ENCODE measurements at places on chromosomes 4 and X.

GRCh38 chr4:66376396-66376795 is 706.1 kb upstream of the EPHA5 start:
- no peak for DNase-seq

DNA sequence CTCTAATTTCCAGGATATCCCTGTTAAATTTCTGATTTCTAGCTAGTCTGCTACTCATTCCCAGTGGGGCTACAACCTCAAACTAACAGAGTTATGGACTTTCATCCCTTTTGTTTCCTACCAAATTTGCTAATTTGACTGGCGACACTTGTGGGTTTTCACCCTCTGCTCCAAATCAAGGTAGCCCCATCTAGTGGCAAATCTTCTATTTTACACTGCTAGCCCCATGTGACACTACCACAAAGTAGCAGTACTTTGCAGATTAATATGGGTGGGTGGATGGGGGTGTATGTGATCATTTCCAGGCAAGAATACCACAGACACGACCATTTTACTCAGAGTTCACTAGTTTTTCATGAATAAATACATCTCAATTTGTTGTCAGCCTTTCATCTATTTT is 150.3 kb downstream of the MSL3 start:
- peak; percentile 58 for DNase-seq

- DNase-seq: no peak
Observed at GRCh38 chr4:147361726-147362125, 119.2 kb upstream of the EDNRA start.

GRCh38 chr4:8220661-8221450 is 21.8 kb downstream of the SH3TC1 start:
- no peak for DNase-seq

GRCh38 chrX:39296472-39296871 is 495.2 kb downstream of the MID1IP1 start:
- no peak for DNase-seq

DNA sequence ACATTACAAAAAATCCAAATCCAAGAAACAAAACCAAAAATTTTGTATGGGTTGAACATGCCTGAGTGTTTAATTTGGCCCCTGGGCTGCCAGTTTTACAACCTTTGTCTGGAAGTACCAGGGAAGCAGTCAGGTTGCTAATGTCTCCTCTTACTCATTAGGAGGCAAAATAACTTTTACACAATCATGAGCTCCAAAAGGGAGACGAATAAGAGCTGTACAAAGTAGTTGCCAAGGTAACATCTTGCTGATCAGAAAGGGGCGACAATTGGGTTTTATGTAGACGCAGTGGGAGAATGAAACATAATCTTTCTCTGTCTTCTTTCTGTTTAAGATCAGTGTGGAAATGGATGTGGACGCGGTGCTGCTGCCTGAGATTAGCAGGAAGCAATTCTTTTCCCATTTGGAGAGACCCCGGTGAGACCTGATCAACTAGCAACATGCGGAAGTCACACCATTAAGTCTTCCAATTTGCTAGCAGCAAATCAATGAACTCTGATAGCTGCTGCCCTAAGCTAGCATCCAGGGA is 90.7 kb upstream of the IGFBP7 start:
- DNase-seq: no peak

DNA sequence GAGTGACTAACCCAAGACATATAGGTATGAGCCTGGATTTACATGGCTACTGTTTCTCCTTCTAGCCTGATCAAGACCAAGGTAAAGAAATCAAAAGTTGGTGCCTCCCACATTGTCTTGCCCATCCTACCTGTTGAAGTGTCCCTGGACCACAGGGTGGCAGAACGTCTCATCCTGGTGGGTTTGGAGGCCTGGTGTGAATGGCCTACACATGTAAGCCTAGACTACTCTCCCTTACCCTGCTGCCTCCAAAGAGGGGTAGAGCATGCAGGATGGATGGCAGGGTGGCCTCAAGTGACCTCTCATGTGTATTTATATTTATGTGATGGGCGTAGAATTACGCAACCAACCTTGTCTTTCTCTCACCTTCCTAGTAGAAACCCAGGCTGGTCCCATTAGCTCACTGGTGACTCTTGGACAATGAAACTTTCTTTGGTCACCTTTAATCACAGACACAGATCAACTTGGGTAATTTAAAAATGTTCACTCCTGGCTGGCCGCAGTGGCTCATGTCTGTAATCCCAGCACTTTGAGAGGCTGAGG is 73.3 kb upstream of the SOD3 start:
- no peak for DNase-seq

DNA sequence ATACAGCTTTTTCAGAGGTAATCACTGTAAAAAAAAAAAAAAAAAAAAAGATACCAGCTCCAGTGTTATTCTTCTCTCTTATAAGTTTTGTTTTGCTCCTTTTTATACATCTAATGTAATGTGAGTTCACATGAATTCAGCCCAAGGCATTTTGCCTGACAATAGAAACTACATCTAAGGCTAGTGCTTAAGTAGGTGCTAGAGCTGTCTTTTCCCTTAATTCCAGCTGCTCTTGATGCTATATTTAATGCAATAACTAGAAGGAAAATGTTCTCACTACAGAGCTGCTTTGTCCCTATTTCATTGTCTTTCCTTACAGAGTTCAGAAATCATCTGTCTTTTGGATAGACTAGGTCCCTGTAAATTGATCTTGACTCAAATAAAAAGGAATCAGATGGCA is 150.1 kb downstream of the NAA11 start:
- no peak for DNase-seq

- no peak for DNase-seq
Observed at GRCh38 chr4:145090380-145090779, 7.6 kb downstream of the ANAPC10 start.

GRCh38 chr4:184792950-184793555 is 32.7 kb downstream of the ACSL1 start:
- DNase-seq: no peak

GRCh38 chrX:9746148-9746888 is 19.3 kb downstream of the GPR143 start:
- DNase-seq: no peak

DNA sequence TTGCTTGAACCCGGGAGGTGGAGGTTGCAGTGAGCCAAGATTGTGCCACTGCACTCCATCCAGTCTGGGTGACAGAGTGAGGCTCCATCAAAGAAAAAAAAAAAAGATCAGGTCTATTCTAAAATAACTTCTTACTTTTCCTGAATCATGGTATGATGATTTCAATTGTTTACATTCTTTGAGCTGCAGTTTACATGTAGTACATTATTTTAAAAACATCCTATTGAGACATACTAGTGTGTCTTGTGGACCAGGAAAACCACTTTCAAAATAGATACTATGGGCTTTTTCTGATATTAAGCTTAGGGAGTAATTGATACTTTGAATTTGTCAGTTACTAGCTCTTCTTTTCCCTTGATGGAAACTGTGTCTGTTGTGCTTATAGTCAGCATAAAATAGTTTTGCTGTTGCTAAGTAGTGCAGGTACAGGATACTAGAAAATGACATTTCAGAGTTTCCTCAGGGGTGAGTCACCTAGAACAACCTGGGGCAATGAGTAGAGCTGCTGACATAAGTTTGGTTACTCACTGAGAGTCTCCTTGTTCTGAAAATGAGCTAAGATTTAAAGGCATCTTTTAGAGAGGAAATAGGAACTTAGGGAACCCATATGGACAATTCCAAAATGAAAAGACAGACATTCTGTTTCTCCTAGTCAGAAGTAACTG is 53.2 kb upstream of the C4orf54 start:
- no peak for DNase-seq

- peak; percentile 54 for DNase-seq
Observed at GRCh38 chr4:63619771-63620170, 789.5 kb downstream of the TECRL start.

DNA sequence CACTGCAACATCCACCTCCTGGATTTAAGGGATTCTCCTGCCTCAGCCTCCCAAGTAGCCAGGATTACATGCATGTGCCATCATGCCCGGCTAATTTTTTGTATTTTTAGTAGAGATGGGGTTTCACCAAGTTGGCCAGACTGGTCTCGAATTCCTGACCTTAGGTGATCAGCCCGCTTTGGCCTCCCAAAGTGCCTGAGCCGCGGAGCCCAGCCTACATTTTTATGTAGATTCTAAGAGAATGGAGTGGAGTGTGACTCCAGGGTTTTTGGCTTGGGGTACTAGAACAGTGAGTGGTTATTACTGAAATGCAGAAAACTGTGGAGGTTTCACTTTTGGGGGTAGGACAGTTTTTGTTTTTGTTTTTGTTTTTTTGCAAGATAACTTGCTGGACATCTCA is 806.0 kb downstream of the ADGRL3 start:
- DNase-seq: no peak

- DNase-seq: no peak
Observed at GRCh38 chr4:90643156-90643555, 516.0 kb downstream of the CCSER1 start.

DNA sequence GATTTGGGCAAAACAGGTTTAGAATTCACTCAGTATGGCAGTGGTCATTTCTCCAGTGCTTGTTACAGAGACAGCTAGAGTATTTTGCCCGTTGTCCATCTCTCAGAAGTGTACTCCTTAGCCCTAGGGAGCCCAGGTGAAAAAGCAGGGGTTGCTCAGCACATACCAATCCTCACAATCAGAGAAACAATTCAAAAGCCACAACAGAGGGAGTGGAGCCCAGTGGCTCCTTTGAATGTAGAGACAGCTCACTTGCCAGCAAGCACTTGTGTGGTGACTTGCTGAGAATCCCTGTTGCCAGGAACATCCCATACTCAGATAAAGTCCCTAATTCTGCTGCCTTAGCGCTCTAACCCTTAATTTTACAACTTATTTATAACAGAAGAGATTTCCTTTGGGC is 1488.3 kb downstream of the RPA4 start:
- no peak for DNase-seq

DNA sequence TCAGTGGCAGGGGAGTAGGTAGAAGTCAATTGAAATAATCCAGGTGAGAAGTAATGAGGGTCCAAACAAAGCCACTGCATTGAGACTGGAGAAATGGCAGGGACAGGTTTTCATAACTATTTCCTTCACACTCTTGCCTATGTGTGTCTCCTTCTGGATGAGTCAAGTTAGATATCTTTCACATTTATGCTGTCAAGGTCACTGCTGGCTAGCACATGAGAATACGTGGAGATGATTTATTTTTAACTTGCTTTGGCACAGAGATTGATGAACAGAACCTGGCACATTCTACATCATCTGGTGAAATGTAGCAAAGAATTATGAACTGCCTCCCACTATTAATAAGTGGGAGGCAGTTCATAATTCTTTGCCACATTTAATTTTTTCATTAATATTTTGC is 66.7 kb upstream of the BOD1L1 start:
- DNase-seq: no peak

DNA sequence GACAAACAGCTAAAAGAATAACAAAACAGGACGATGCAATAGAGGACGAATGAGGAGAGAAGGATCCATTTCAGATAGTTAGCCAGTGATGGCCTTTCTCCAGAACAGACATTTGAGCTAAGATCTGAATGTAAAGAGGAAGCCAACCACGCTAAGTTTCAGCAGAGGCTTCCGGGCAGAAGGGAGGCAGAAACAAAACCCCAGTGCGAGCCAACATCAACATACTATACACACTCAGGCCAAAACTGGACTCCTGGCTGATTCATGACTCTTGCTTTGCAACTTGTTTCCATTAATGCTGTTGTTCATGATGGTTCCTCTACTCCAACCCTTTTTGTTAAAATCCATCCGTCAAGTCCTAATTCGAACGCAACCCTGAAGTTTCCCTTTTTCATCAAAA is 730.3 kb downstream of the TRIML1 start:
- DNase-seq: no peak

GRCh38 chr4:8352368-8353157 is 83.0 kb downstream of the HTRA3 start:
- DNase-seq: no peak

- DNase-seq: no peak
Observed at GRCh38 chr4:8649631-8650361, 57.2 kb downstream of the CPZ start.

DNA sequence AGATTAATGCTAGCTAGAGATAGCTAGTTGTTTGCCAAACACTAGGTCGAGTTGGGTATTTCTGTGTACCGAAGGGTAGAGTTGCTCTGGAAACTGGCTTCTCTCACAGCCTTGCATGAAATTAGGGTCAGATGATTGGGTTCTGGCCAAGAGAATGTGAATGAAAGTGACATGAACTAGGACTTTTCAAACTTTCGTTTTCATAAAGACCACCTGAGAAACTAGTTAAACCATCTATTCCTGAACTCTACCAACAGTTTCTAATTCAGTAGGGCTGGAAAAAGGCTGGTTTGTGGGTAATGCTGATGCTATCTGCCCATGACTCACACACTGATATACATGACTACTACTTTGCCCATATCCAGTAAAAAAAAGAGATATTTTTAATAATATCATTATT is 157.6 kb downstream of the GASK1B start:
- no peak for DNase-seq

DNA sequence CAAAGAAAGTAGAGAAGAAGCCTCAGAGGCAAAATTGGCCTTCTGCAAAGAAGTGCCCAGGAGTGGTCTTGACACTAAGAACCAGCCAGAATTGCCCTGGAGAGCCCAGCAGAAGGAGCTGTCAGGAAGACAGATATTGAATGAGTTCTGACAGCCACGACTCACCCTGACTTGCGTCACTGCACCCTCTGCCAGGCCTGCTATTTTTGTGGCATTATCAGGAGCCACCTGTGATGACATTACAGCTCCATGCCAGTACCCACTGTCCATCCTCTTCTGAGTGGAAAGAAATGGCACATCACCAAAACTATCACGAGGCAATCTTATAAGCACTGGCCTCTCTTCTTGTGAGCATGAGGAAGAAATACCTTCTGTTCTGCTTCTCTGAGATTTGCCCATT is 67.7 kb downstream of the SMIM20 start:
- DNase-seq: no peak

DNA sequence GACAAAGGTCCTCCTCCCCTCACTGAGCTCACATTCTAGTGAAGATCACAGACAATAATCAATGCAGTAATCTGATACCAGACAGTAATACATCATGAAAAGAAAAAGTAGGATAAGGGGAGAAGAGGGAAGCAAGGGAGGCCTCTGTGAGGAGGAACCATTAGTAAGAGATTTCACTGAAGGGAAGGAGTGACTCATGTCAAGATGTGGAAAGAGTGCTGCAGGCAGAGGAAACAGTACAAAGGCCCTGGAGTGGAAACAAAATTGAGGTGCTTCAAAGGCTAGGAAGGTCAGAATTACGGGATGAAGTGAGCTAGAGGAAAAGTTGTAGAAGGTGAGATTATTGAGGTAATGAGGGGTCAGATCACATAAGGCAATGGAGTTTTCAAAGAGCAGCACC is 38.1 kb downstream of the LAMTOR3 start:
- no peak for DNase-seq
